Left lung (tissue), 14 donors: ENCODE measurements at places on chromosomes 12 and 14. TPM values are rescaled to one million over a fixed set of nuclear protein-coding genes. Genes with fewer than 3 reads are reported as not detected.

Gene MGST1
- total RNA-seq, result 485 TPM

DNA sequence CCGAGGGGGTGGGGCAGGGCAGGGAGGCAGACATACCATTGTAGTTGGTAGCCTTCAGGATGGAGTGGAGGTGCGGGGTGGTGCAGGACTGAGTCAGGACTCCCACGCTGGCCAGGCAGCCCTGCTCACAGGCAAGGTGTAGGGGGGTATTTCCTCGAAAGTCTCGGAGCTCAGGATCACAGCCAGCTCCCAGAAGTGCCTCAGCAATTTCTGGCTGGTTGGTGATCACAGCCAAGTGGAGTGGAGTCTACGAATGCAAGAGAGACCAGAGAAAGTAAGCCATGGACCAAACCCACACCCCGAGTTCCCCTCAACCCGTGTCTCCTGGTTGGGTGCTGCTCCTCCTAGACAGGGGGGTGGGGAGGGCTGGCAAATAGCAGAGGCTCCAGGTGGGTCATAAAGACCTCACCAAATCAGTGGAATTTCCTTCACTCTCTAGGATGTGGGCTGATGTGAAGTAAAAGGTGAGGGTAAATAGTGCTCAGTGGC, 1.4 kb downstream of the NFKBIA start:
- DNase-seq, result no peak

GRCh38 chr12:94027561-94027960, 120.8 kb upstream of the PLXNC1 start:
- DNase-seq, result no peak

DNA sequence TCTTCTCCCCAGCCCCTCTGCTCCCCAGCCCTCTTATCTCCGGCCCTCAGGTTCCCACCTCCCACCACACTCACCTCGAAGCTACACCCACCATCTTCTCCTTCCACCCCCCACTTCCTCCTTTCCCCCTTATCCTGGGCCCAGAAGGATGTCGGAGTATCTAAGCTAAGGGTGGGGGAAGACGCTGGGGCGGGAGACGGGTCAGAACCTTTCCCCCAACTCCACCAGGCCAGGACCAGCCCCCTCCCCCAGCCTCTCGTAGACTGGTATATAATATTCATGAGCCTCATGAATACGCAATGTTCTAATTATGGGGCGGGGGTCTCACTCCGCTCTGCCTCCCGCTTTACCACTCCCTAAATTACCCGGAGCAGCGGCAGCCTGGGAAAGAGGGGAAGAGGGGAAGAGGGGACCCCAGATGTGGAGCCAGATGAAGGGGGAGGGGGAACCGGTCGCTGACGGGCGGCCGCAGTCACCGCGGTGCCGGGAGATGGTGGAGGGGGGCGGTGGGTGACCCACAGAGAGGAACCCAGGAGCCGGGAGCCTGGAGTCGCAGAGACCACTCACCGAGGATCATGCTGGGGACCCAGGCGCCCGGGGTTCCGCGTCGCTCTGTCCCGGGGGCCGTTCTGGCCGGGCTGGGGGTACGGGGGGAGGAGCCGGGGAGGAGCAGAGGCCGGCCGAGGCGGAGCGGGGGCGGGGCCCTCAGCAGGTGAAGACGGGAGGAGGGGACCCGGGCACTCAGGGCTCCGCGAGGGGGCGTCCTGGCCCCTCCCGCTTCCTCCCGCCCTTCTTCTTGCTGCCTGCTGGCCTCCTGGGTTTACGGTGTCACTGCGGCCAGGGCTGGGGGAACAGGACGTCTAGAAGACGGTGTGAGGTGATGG, 6.4 kb upstream of the ZNF385A start:
- DNase-seq, result peak; percentile 57

DNA sequence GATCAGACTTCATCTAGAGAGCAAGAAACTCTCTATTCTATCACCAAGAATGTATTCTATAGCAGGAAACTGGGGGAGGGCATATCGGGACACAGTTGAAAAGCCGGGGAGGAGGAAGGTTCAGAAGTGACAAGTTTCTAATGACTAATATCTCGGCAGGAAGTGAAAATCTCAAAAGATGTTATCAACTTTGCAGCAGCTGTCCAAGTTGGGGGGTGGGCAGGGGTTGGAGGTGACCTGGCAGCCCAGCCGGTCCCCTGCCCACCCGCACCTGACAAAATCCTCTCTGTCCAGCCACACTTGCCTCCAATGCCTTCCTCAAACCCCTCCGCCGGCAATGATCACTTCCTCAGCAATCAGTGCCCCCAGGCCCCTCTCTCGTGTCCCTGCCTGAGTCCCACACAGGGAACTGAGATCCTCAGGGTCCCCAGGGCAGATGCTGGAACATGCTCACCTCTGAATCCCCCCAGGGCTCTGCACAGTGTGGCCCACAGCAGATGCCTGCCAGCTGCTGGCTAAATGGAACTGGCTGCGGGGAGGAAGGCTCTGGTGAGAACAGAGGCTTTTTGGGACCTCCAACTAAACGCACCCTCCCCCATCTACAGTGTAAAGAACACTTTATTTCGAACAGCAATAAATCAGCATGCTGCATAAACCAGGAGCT, 43.9 kb downstream of the CCDC88C start:
- no peak for DNase-seq

- no peak for DNase-seq
Measured at GRCh38 chr14:94043111-94043755, 17.1 kb downstream of the OTUB2 start.

Gene KCNH3
- total RNA-seq, result 0.15 TPM

DNA sequence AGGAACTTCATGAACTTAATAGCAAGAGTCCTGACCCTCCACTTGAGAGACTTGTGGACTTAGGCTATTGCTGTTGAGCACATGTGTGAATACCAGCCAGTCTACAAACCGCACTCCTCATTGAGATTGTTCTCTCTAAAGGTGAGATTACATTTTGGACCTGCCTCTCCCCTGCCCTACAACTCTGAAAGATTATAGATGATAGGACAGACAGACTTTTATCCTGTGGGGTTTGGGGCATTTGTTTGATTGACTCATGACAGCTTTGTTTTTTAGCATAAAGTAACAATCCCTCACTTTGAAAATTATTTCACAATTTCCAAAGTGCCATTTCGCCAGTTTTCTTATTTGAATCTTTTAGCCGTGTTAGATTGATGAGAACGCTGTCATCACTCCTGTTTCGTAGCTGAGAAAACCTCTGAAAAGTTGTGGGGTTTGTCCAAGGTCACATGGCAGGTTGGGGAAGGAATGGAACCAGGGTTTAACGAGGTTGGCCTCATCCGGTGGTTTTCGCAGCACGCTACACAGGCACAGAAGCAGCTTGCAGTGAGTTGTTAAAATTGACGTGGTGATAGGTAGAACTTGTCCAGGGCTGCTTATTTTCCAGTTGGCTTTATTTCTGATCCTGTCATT, 836 bp downstream of the EVL start:
- DNase-seq, result no peak

Gene PLEKHG7
- 1.3 TPM for total RNA-seq

- no peak for DNase-seq
Measured at GRCh38 chr12:48390026-48390425, 39.3 kb upstream of the ZNF641 start.

GRCh38 chr14:59189091-59189785, 771 bp downstream of the DAAM1 start:
- DNase-seq, result no peak

DNA sequence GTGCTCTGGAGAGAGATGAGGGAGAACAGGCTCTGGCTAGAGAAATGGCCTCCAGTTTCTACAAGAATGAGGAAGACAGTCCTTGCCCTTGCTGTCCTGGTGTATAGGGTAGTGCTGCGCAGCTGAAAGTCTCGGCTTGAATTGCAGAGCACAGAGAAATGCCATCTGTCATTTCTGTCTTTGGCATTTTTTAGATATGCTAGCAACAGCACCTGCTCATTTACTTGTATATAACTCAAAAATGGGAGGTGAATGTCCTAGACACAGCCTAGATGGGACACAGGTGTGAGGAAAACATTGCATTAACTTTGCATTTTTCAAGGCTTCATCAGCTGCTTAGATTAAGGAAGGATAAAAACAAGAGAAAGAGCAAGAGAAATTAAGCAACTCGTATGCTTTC, 35.8 kb downstream of the GPR19 start:
- DNase-seq, result no peak

Gene CMKLR1
- total RNA-seq, result 19.0 TPM

DNA sequence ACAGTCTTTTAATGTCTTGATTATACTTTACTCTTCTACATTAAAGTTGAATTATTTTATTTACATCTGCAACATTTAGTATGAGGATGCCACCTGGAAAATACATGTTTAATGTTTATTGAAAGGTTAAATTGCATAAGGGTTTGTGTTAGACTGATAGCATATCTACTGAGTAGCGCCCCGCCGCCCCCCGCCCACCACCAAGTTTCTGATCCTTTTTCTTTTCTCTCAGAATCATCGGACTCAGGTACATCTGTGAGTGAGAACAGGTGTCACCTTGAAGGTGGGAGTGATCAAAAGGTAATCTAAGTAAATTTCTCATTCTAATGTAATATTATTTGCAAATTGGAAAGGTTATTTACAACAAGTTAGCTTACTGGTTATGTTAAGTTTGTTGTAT, 16.2 kb downstream of the MDM2 start:
- no peak for DNase-seq

DNA sequence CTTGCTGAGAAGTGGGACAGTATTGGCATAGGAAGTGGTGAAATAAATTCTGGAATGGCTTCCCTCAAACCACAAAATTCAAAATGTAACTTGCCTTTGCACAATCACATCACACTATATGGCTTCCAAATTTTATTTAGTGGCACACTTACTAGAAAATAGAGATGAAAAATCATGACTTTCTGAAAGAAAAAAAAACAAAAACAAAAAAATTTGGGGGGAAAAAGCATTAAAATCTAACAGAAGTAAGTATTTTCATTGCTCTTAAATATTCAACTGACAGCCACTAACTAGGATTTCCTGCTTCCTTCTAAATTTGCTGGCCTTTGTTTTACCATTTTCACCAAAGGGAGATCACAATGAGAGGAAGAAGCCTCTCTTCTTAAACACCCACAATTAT, 23.0 kb downstream of the ATF7 start:
- DNase-seq, result no peak

GRCh38 chr14:97077253-97077653, 280.1 kb downstream of the VRK1 start:
- DNase-seq, result peak; percentile 28

GRCh38 chr12:4303750-4304149, 17.3 kb upstream of the TIGAR start:
- no peak for DNase-seq

Gene AQP6
- not detected for total RNA-seq

- DNase-seq, result no peak
Measured at GRCh38 chr12:2501464-2502191, 293.1 kb upstream of the FKBP4 start.

Gene NOVA1
- total RNA-seq, result 1.9 TPM

DNA sequence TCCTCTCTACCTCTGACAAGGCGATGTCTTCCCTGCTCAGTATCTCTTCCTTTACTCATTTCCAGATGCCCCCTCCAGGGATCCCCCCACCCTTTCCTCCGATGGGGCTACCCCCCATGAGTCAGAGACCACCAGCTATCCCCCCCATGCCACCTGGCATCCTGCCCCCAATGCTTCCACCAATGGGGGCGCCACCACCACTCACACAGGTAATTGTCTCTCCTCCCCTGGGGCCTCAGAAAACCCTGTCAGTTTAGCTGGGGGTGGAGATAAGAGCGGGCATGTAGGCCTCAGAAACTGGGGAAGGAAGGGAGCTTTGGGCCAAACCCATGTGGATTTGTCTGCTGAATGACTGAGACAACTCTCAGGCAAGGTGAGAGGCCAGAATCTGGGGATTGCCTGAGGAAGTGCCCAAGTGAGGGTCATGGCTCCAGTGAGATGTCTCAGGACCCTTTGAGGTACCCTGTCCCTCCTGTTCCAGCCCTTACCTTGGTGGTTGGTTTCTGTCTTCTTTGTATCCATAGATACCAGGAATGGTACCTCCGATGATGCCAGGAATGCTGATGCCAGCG, 8.1 kb downstream of the PRPF40B start:
- no peak for DNase-seq

DNA sequence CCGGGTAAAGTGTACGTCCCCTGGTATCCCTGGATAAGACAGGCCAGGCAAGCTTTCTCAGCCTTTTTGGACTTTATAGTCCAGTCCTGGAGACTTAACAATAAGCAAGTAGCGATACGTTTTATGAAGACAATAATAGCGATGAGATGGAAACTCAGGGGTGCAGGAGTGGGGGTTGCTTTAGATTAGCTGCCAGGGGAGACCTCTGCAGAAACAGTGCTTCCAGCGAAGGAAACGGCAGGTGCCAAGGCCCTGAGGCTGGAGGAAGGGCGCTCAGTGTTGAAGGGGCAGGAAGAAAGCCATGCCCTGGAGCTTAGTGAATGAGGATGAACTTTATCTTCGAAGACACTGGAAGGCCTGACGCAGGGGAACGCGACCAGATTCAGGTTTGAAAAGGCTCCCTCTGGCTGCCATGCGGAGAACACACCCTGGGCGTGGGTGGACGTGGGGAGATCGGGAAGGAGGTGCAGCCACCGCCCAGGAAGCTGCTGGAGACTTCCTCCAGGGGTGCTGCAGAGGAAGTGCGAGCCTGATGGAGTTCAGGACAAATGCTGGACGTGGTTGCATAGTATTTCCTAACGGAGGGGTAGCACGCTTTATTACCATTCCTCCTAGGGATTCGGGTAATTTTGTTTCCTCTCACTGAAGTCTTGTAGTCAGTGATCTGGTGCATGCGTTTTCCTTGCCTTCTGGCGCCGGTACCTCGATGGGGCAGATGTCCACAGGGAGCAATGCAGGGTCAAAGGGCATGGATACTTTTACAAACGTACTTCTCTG, 26.1 kb upstream of the UBC start:
- DNase-seq, result peak; percentile 82

Gene NUP37
- total RNA-seq, result 26.2 TPM

DNA sequence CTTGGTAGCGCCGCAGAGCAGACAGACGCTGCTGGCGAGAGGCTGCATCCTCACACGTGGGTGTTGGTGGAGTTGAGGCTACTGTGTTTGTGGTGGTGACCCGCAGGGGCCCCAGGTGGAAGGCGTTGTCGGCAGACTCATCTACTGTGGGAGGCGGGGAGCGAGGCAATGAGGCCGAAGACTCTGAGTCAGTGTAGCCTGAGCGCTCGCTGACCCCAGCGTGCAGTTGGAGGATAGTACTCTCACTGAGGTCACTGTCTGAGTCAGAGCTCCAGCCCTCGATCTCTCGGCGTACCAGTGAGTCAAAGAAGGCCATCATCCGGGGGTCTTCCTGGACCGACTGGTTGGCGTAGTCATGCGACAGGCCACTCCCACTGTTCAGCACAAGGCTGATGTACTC, 76.0 kb upstream of the ACTN1 start:
- DNase-seq, result no peak

GRCh38 chr12:113638460-113638775, 166.7 kb upstream of the LHX5 start:
- DNase-seq, result no peak

Gene GAS2L3
- 14.7 TPM for total RNA-seq

DNA sequence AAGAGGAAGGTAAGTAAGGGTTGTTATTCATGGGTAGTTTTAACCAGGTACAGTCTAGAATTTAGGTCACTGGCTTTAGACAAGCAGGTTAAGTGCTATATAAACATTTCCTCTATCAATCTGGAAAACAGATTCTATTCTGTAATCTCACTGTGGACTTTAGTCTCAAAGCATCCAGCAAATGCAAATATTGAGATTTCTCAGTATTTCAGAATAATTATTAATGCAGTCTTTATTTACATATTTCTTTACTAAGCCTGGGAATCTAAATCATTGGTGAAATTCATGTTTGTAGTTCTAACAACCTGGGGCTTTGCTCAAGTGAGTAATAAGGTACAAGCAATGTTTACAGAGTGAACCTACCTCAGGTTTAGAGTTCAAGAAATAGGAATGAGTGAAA, 61.9 kb downstream of the SLC41A2 start:
- no peak for DNase-seq

Gene PARPBP
- 4.4 TPM for total RNA-seq

GRCh38 chr12:54230555-54230954, 41.8 kb upstream of the SMUG1 start:
- DNase-seq, result no peak

Gene RASSF9
- total RNA-seq, result 8.3 TPM
